ENCODE measurements at places on chromosomes 7 and 10.

GRCh38 chr7:139255290-139255689 lies 24.3 kb downstream of the UBN2 start:
- DNase-seq, result no peak

- DNase-seq, result no peak
Measured at GRCh38 chr7:137545059-137545716, 201.7 kb upstream of the PTN start.

DNA sequence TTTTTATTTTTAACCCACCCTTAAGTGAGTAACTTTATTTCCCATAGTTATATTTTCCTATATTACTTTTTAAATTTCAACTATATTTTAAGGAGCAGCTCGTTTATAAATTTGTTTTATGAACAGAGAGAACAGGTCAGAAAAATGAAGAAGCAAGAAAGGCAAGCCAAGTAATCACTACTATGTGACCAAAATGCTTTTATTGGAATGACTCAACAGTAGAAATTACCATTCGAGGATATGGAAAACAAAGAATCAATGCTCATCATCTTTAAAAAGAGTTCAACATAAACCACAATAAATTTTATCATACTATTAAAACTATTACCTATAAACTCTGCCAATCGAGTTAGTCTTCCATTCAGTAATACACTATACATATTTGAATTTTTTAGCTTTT lies 7.6 kb downstream of the HERC4 start:
- DNase-seq, result no peak

GRCh38 chr7:45992826-45993225 lies 71.8 kb upstream of the IGFBP3 start:
- no peak for DNase-seq

DNA sequence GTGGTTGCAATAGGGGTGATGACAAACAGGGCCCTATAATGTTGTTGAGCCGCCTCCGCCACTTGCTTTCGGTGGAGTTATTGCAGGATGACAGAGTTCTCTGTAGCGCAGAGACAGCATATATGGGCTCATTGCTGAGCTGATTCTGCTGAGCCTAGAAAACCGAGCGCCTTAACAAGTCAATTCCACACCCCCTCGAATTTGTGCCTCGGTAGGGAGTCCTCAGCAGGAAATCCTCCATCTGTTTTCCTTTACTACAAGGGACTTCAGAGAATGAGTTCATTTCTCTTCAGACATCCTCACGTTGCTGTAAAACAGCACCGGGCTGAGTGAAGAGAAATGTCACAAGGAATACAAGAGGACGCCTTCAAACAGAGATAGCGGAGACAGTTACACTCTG lies 90.7 kb upstream of the KIAA1217 start:
- no peak for DNase-seq

Data from fibroblast of lung (primary cell).